ENCODE measurements at places on chromosomes 3 and 15.

DNA sequence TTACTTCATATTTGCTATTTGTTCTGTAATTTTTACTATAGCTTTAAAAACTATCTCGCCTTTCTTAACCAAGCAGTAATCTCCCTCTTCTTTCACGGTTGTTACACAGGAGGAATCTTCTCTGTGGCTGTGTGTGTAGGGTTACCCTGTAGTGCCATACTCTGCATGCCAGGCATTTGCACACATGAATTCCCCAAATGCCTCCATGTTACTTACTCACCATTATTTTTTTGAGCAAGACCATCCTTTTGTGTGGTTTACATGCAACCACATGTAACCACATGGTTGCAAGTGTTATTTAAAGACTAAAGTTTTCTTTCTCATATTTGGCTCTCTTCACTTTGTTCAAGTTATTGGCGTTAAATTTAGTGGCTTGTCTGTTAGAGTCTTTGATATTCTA lies 45.5 kb downstream of the HPS3 start:
- DNase-seq: no peak

DNA sequence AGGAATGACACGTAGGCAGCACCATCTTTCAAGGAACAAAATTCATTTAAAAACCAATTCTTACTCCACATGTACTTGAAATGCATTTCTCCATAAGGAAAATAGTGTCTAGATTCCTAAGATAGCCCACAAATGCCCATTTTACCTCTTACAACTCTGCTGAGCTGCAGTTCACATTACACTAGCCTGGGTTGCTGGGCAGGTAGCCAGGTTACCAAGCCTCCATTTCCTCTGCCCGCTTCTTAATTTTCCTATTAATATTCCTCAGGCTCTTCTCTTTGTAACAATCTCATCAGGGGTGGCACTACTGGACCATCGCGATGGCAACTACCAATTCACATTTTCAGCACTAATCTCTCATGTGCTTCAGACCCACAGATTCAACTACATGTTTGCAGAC lies 10.8 kb downstream of the ATP13A3 start:
- DNase-seq: no peak

- DNase-seq: peak; percentile 17
Observed at GRCh38 chr15:100186366-100186765, 155.4 kb downstream of the ADAMTS17 start.

DNA sequence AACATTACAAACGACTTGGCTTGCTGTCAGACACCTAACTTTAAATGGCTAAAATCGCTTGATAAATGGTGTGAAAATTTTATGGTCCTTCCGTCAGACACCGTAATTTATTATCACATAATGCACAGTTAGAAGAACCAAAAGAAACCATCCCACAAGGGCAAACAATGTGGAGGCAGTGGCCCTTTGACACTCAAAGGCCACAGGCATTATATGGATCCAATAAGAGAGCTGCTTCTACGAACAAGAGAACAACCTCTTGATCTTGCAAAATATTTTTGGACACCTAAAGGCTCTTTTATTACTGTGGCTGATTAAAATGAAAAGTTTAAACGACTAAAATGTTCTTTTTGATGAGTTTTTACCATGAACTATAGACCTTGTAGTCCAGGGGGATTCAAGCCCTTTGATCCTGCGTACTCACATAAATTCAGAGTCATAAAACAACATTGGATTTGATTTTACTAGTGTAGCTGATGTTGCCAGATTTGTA lies 202.8 kb downstream of the FMN1 start:
- no peak for DNase-seq

DNA sequence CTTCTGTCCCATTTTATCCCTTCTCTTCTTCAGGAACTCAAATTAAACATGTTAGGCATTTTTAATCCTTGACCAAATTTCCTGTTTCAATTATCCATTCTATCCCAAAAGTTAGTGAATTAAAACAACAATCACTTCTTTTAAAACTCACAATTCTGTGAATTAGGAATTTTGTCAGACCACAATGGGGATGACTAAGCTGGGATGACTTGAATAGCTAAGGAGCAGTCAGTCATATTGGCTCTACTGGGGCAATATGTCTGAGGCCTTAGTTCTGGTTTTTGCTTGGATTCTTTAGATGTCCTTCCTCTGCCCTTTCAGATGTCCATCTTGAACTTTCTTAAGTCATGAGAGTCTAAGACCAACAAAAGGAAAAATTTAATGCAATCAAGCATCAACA lies 178.2 kb upstream of the TGFBR2 start:
- DNase-seq: no peak

- no peak for DNase-seq
Observed at GRCh38 chr3:71168880-71169411, 414.6 kb downstream of the FOXP1 start.

Measured in left forelimb (tissue), 1 donor.